B cell (primary cell): ENCODE measurements at places on chromosomes 7 and 10. TPM values are rescaled to one million over a fixed set of nuclear protein-coding genes. Genes with fewer than 3 reads are reported as not detected.
A peak's percentile ranks its signal among the peaks of the same experiment; 100 is the strongest.

- no peak for DNase-seq
These were observed 27.4 kb upstream of the LOXL4 start for GRCh38 chr10:98295401-98295811.

DNA sequence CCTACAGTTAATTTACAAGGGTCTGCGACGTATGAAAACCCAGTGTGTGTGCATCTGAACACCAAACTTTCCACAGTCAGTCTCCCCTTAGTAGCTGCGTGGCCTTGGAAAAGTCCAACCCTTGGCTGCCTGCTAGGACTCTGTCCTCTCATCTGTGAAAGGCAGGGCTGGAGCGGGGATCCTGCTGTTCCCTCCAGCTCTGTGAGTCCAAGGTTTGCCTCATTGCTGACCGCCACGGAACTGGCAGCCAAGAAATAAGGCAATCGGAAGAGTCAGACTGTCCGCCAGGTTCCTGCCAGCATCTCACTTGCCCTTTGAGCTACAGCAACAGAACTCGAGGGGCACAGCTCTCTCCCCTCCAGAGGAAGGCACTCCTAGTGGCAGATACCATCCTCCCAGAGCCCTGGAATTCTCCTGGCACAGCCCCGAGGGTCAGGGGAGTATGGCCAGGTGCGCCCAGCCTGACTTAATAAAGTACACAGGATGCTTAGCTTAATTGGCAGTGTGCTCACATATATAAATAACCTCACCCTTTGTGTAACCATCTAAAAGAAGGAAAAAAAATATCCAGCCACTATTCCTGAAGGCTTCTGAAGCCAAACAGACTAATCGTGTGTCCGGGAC lies 530.1 kb upstream of the FOXK1 start:
- no peak for DNase-seq

GRCh38 chr7:149147752-149148653 lies 750 bp downstream of the ZNF398 start:
- DNase-seq = no peak

- no peak for DNase-seq
These were observed 301.7 kb downstream of the DGKB start for GRCh38 chr7:14600766-14601367.

DNA sequence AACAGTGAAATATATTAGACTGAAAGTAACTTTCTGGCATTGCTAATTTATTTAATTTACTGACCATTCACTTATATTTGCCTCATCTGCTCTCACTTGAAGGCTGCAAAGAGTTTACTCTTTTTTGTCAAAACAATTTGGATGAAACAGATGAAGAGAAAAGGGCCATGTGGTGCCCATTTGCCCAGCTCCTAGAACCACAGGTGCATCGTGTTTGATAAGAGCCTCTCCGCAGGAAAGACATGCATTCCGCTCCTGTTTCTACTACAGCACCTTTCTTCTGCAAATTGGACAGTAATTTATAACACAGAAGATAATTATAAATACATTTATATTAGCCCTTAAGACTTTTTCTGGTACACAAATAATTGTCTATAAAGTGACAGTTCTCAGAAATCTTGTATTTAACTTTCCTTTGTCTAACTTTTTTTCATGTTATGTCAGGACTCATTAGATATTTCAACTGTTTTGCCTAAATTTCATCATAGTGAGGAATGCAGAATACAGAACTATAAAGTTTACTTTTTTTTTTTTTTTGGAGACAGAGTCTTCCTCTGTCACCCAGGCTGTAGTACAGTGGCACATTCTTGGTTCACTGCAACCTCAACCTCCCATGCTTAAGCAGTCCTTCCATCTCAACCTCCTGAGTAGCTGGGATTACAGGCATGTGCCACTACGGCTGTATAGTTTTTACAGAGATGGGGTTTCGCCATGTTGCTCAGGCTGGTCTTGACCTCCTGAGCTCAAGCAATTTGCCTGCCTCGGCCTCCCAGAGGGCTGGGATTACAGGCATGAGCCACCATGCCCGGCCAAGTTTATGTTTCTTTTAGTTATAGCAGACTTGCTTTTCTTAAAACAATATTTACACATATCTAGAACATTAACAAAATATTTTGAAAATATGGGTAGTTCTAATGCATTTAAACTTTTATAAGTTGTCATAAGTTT lies 869 bp downstream of the LAMB4 start:
- no peak for DNase-seq

DNA sequence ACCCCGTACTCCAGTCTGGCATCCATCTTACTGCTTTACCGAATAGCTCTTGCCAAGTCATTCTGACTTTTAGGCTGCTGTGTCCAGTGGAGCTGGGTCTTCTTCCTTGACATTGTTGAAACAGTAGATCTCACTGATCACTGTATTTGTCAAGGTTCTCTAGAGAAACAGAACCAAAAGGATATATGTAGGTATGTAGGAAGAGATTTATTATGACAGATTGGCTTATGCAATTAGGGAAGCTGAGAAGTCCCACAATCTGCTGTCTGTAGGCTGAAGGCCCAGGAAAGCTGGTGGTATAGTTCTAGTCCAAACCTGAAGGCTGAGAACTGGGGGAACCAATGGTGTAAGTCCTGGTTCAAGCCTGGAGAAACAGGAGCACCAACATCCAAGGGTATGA lies 12.1 kb upstream of the PRRT4 start:
- no peak for DNase-seq

DNA sequence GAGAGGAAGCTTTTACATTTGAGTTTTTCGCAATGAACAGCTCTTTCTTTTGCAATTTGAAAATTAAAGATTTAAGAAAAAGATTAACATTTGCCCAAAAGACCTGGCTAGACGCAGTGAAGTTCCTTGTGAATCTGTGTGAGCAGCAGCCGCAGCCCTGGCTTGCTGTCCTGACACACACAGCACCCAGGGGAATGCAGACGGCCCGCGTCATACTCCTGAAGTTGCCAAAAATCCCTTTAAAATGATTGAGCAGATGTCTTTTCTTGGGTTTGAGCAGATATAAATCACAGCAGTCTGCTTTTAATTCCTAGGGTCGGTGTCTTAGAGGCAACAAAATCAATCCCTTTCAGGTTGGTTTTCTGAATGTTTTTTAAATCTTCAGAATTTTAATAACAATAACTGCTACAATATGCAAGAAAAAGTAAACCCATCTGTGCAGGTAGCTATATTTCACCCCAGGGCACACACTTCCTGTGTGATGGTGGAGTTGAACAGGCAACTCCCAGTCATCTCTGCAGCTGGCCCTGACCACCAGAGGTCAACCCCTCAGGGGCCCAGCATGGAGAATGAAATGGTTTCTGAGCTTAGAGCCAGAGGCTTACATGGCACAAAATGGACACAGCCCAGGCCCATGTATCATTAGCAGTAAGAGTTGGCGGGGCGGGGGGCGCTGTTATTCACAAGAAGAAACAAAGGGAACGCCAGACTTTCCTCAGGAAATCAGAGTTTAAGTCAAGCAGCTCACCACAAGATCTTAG lies 32.2 kb upstream of the TRIL start:
- DNase-seq = no peak

DNA sequence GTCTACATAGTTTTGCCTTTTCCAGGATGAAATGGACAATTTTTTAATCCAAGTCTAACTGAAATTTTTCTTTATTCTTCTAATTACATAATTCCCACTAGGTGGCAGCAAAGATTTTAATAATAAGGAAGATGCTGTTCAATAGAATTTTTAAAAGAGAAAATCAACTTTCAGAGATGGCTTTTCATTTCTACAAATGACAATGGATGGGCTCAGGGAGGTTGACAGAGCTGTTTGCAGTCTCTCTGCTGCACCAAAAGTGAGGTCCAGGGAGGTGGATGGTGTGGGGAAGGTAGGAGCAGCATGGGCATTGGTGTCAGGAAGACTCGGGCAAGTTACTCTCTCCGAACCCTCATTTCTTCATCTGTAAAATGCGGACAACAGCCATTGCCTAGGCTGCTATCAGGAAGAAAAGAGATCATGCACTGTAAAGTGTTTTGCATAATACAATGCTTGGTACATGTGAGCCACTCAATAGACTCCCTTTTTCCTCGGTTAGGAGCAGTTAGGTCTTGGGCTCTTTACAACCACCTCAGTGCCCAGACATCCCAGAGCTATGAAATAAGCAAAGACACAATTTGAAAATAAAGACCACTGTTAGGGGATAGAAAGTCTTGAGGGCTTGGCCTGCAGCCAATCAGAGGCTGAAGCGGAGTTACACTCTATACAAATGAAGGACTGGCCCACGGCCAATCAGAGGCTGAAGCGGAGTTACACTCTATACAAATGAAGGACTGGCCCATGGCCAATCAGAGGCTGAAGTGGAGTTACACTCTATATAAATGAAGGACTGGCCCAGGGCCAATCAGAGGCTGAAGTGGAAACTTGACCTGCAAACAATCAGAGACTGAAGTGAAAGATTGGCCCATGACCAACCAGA lies 107.1 kb downstream of the ABLIM1 start:
- DNase-seq = peak; percentile 50

- peak; percentile 67 for DNase-seq
These were observed 256.8 kb downstream of the ELFN1 start for GRCh38 chr7:1926908-1927306.

- no peak for DNase-seq
These were observed 51.9 kb downstream of the ZNF365 start for GRCh38 chr10:62426086-62426485.

DNA sequence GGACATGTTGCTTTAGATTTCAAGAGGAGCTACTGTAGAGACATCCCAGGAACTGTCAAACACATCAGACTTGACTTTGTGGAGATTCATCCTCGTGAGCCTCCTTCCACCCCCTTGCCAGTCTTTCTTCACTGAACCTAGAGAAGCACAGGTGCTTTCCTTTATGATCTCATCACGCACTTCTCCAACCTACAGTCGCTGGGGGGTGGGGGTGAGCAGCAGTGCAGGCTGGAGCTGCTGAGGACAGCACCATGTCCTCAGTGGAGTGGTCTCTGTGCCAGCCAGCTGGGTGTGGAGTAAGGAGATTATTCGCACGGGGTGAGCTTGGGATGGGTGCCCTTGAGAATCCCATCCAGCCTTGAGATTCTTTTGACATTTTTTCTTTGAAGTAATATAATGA lies 88.1 kb downstream of the VOPP1 start:
- DNase-seq = no peak

DNA sequence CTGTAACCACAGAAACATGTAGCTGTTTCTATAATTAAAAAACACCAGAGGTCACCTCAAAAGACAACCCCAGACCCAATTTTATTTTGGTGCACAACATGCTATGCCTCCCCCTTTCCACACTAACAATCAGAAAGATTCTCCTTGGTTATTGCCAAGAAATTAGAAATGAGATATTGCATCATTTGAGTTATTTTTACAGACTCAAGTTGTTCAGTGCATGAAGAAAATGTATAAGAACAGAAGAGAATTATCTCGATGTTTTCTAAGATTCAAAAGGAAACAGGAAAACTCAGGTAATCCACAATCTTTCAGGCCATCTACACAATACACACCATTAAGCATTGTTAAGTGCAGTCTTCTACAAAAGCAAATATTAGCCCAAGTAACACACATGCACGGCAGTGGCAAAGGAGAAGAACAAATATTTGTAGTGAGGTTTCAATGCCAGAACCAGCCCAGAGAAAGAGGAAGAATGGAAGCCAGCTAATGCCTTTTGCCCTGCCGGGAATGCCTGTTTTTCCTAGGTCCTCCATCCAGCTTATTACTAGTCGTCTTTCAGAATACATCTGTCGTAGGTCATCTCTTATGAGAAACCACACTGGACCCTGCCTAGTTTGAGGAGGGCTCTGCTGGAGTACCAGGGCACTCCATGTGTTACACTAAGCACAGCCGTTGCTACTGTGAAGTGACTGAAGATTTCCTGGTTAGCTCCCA lies 67.6 kb upstream of the C1GALT1 start:
- DNase-seq = no peak

DNA sequence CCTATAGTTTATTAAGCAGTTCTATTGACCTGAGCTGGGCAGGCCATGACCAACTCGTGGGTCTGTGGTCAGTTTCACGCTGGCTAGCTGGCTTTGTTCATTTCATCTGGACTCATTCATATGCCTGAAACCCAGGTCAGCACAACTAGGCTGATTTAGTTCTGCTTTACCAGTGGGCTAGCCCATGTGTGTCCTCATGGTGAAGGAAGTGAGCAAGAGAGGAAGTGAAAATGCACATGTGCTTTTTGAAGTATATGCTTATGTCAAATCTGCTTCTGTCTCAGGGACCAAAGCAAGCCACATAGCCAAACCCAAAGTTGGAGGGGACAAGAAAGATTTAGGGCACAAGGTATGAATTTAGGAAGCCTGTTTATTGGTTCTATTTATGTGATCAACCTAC lies 154.5 kb downstream of the RNF133 start:
- DNase-seq = peak; percentile 20

DNA sequence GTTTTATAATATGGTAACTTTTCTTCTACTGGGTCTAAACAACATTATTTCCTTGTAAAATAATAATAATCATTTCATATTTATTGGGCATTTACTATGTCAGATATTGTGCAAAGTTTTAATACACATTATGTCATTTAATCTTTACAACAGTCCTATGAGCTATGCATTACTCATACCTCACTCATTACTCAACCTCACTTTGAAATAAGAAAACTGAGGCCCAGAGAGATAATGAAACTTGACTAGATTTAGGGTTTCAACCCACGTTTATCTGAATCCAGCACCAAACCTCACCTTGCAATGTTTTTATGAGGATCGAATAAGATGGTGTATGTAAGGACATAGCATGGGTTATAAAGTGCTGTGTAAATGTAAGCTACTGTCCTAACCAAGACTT lies 153.2 kb upstream of the SLC13A1 start:
- no peak for DNase-seq

- DNase-seq = no peak
These were observed 4.9 kb upstream of the HOXA10 start for GRCh38 chr7:27179030-27179429.

The SLC18A3 gene
- not detected in 2 replicates for total RNA-seq

The HABP2 gene
- total RNA-seq = 0.10 TPM in 1 of 2 replicates, not detected in the other

The TIMM23B gene
- 28.1 and 29.1 TPM in 2 replicates for total RNA-seq

The TNS3 gene
- 70.1 and 77.5 TPM in 2 replicates for total RNA-seq

The NOC3L gene
- 37.5 and 42.0 TPM in 2 replicates for total RNA-seq

The UCN3 gene
- not detected in 2 replicates for total RNA-seq

The NKX6-2 gene
- total RNA-seq = not detected in 2 replicates

The FAM221A gene
- 10.7 and 10.8 TPM in 2 replicates for total RNA-seq

The PDK4 gene
- total RNA-seq = 6.8 and 7.1 TPM in 2 replicates
